HEK293T (cell line): ENCODE measurements at places on chromosomes 1 and 21.
A peak's percentile ranks its signal among the peaks of the same experiment; 100 is the strongest.

- no peak for DNase-seq
Measured at GRCh38 chr21:37030864-37031263, 24.4 kb downstream of the RIPPLY3 start.

DNA sequence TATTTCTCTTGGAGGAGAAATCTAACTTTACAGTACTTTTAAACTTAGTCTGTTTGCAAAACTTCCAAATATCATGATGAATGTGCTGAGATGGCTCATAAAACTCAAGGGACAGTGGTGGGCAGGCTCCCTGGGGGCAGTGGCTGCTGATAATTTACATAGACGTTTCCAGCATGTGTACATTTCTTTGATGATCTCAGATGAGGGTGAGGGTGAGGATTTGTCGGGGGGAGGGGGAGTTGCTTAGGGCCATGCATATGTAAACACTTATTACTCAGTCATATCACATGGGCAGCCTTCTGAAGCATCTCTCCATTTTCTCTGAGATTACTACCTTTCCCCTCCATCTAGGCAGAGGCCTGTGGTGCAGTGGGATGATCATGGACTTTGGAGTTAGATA lies 152.9 kb upstream of the HMGB4 start:
- no peak for DNase-seq

- peak; percentile 87 for DNase-seq
Measured at GRCh38 chr1:151006327-151007052, at the start of gene MINDY1. Gene MINDY1, minus strand, starts transcription at chr1:151006902. Its CDS starts 4,285 bp downstream, at chr1:151002617.

GRCh38 chr1:107804741-107805140 lies 160.2 kb downstream of the VAV3 start:
- no peak for DNase-seq

GRCh38 chr1:204571128-204571527 lies 54.9 kb downstream of the MDM4 start:
- DNase-seq = no peak

GRCh38 chr1:90513956-90514355 lies 203.1 kb downstream of the BARHL2 start:
- no peak for DNase-seq

- DNase-seq = no peak
Measured at GRCh38 chr1:27275696-27276095, 41.3 kb downstream of the WDTC1 start.

- no peak for DNase-seq
Measured at GRCh38 chr1:56553046-56553445, 26.3 kb downstream of the PLPP3 start.

GRCh38 chr1:112520166-112520565 lies 11.4 kb downstream of the WNT2B start:
- no peak for DNase-seq

DNA sequence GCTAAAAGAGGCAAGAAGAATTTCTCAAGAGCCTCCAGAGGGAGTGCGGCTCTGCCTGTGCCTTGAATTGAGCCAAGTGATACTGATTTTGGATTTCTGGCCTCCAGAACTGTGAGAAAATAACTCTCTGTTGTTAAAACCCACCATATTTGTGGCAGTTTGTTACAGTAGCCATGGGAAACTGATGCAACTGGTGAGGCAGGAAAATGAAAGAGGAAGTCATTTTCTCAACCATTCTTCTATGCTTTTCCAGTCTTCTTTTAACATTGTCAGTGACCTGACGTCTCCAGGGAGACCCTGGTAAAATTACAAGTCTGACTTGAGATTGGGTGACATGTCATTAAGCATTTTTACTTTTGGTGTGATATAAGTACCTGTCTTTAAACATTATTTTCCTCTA lies 5.8 kb downstream of the OR6P1 start:
- DNase-seq = no peak

- no peak for DNase-seq
Measured at GRCh38 chr1:72847651-72848050, 565.3 kb upstream of the NEGR1 start.

GRCh38 chr1:196779093-196779492 lies 4.5 kb downstream of the CFHR3 start:
- no peak for DNase-seq

- no peak for DNase-seq
Measured at GRCh38 chr1:205666372-205667166, 13.7 kb downstream of the SLC45A3 start.

DNA sequence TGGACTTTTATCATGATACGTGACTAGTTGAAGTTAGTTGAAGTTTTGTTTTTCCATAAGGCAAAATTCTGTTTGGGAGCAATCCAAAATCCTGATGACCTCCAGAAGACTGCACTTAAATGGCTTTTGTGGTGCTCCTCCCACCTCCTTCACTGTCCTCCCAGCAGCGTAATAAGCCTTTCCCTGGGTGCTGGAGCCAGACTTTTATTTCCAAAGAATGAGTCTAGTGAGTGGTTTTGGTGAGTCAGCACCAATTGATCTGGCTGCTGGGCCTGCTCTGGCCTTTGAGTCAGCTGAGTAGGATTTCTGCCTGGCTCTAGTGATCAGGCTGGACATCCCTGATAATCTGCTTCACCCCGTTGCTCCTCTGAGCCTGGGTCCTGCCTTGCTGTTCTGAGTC lies 21.7 kb upstream of the KCND3 start:
- DNase-seq = no peak

GRCh38 chr1:30693366-30693765 lies 30.0 kb downstream of the MATN1 start:
- DNase-seq = no peak

- peak; percentile 18 for DNase-seq
Measured at GRCh38 chr1:170881268-170882265, 53.8 kb upstream of the MROH9 start.

DNA sequence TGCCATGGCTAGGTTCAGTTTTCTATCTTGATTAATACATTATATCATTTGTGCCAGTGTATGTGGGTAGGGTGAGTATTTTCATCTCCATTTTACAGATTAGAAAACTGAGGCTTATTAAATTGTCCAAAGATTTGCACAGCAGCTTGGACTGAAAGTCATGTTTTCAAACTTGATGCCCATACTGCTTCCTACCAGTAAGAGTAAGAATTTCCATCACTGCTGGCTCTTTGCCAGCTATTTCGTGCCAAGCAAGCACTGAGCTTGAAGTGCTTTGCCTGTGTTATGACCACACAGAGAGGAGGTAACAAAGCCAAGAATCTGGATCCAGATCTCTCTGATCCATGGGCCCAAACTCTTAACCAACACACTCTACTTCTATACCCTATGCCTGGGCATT lies 295.0 kb downstream of the VAV3 start:
- no peak for DNase-seq

GRCh38 chr21:33229099-33229783 lies 497 bp upstream of the IFNAR2 start:
- no peak for DNase-seq

DNA sequence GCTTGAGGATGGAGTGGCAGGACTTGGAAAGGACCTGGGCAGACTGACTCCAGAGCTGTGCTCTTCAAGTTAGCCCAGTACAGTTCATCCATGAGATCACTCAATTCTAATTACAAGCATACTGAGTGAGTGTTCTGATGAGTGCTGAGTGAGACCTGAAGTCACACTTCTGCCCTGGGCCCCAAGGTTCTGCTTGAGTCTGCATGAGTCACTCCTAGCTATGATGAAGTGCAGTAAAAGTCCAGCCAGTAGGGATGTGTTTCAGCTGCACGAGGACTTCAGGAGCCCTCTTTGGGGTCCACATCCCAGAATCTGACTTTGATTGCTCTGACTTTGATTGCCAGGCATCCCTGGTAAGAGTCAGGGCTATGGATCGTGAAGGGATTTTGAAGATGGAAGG lies 35.8 kb downstream of the PLEKHA6 start:
- DNase-seq = no peak

- DNase-seq = no peak
Measured at GRCh38 chr1:32676945-32677344, 25.6 kb downstream of the SYNC start.

GRCh38 chr1:71657891-71658679 lies 577.2 kb upstream of the ZRANB2 start:
- no peak for DNase-seq

DNA sequence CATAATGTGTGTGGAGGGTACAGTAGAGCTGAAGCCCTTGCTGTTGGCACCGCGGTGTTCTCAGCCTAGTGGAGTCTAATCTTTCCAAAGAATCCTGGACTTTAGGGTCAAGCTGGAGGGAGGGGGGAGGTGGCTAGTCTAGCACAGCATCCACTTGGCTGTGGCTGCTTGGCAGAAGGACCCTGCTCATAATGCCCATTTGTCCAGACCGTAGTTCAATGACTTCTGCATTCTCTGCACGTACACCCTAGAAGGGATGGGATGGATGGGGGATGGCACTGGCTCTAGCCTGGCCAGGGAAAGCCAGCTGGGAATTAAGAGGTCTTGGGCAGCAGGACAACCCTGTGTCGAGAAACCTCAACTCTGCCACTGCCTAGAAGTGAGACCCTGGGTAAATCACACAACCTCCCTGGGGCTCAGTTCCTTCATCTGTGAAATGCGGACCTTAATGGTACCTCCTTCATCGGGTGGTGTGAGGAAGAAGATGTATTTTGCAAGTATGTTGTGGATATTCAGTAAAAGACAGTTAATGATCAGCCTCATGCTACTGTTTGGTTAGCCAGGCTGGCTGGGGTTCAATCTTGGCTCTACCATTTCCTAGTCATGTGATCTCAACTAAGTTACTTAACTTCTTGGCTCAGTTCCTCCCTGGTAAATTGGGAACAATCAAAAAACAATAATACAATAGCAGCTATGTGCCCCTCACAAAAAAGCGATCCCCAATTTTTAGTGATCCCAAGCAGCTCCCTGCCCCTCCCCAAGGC lies 27.2 kb upstream of the CLIC4 start:
- no peak for DNase-seq

GRCh38 chr21:42584296-42584641 lies 69.2 kb upstream of the PDE9A start:
- DNase-seq = no peak

DNA sequence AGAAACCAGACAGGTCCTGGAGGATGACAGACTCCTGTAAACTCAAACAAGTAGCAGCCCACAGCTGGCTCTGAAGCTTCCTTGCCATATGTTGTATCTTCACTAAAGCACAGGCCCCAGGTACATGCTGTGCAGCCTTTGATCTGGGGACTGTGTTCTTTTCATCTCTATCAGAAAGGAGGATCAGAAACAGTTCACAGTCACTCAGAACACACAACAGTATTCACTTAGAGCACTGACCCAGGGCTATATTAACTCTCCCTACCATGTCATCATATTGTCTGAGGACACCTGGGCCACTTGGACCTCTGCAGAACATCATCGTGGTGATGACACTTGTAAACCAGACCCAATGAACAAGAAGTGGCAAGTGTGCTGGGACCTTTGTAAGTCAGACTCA lies 222.0 kb downstream of the SETD4 start:
- no peak for DNase-seq

DNA sequence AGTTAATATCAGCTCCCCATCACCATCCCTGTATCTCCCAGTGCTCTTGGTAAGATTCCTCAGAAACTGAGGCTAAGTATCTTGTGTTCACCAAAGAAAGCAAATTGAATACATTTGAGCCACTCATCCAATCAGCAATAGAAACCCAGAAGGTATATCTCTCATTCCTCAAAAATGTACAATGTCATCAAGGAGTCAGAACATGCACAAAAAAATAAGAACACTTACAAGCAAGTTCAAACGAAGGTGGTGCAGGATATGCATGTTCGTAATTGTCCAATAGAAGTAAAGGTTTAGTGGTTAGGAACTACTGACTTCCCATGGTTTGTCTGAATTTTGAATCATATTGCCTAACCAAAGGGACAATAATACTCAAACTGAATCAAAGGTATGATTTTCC lies 24.3 kb downstream of the RXRG start:
- no peak for DNase-seq

GRCh38 chr1:198201956-198202784 lies 45.4 kb downstream of the NEK7 start:
- no peak for DNase-seq

DNA sequence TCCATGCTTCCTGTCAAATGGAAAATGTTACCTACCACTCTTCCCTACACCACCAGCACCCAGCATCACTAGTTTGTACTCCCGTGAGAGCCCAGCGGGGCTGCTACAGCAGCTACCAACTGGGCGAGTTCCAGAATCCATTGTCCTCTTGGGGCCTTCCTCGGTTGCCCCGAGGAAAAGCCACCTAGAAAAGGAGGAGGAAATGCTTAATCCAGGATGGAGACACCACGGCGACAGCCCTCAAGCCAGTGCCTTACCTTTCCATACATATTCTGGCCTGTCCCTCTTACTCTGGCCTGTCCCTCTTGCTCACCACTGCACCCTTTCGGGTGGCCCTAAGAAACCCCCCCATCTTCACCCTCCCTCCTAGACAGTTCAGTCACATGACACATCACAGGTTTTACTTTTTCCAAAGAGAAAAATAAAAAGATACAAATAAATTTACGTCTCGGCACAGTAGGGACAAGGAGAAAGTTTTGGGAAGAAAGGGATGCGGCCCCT lies 478 bp downstream of the RIT1 start:
- DNase-seq = peak; percentile 30

DNA sequence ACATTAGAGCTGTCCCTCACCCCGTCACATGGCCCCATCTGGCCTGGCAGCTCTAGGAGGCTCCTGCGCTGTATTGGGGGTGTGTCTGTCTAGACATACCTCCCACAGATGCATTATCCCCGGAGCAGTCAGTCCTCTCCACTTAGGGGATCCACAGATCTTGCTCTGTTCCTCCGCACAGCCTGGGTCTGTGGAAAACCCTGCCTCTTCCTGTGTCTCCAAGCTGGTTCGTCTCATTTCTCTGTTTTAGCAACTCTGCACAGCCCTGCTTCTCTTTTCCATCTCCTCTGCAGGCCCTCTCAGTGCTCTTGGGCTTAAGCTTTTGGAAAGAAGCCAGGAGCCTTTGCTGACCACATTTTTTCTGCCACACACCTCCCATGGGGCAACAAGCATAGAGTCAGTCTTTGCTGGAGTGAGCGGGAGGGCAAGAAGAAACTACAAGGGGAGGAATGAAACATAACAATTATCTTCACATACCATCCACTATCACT lies 241.5 kb downstream of the FOXD2 start:
- no peak for DNase-seq

GRCh38 chr21:18518054-18518481 lies 114.5 kb upstream of the TMPRSS15 start:
- DNase-seq = no peak

DNA sequence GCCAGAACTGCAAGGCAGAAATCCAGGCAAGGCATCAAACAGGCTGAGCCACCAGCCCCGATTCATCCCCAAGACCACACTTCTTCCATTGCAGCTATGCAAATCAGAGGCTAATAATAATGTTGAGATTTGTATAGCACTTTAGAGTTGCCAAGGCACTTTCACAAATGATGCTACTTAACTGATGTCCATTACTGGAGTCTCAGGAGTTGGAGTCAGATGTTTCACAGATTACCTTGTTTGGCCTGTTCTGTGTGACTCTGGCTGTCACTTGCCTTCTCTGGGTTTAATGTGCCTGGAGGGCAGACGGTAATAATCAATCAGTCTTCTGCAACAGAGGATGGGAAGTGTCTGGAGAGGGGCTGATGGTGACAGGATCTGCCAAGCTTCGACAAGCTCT lies 40.8 kb upstream of the MPZL1 start:
- no peak for DNase-seq

GRCh38 chr1:39732730-39733129 lies 6.0 kb upstream of the PPIE start:
- DNase-seq = no peak
